Activated CD4-positive, alpha-beta T cell treated with anti-CD3 and anti-CD28 coated beads for 4 hours (primary cell): ENCODE measurements at places on chromosomes 16 and 17.
A peak's percentile ranks its signal among the peaks of the same experiment; 100 is the strongest.

DNA sequence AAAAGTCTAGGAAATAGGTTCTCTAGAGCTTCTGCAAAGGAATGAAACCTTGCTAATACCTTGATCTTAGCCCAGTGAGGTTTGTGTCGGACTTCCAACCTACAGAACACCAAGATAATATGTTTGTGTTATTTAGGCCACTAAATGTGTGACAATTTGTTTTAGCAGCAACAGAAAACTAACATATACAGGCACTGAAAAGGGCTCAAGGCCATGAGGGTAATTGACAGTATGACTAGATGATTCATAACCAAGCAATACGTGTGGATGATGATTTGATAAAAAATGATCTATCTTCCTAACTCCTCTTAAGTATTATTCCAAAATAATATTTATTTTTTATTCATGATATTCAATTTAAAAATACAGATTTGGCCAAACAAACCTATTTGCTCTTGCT is 27.7 kb upstream of the MED13 start:
- no peak for DNase-seq

GRCh38 chr16:59759296-59759695 is 1025.2 kb upstream of the GOT2 start:
- DNase-seq: no peak

GRCh38 chr17:13420878-13421277 is 180.9 kb downstream of the HS3ST3A1 start:
- DNase-seq: no peak

DNA sequence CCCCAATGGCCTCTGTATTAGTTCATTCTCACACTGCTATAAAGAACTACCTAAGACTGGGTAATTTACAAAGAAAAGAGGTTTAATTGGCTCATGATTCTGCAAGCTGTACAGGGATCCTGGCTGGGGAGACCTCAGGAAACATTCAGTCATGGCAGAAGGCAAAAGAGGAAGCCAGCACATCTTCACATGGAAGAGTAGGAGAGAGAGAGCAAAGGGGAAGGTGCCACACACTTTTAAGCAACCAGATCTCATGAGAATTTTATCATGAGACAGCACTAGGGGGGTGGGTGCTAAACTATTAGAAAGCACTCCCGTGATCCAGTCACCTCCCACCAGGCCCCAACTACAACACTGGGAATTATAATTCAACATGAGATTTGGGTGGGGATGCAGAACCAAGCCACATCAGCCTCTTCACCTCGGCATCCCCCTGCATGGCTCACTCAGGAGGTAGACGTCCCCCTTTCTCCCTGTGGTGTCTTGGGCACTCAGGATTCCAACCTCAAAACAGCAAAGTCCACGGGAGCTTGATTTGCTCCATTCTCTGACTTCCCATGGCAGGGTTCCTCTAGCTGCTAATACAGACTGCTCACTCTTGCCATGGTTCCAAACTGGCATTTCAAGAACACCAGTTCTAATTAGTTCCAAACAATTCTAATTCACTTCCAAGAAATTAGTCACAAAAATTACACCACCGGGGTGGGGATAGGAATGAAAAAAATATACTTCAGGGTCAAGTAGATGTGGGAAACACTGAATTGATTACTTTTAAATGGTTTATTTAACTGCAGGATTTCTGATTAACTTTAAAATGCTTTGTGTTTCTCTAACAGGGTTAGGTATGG is 203.8 kb upstream of the HSBP1 start:
- DNase-seq: no peak

DNA sequence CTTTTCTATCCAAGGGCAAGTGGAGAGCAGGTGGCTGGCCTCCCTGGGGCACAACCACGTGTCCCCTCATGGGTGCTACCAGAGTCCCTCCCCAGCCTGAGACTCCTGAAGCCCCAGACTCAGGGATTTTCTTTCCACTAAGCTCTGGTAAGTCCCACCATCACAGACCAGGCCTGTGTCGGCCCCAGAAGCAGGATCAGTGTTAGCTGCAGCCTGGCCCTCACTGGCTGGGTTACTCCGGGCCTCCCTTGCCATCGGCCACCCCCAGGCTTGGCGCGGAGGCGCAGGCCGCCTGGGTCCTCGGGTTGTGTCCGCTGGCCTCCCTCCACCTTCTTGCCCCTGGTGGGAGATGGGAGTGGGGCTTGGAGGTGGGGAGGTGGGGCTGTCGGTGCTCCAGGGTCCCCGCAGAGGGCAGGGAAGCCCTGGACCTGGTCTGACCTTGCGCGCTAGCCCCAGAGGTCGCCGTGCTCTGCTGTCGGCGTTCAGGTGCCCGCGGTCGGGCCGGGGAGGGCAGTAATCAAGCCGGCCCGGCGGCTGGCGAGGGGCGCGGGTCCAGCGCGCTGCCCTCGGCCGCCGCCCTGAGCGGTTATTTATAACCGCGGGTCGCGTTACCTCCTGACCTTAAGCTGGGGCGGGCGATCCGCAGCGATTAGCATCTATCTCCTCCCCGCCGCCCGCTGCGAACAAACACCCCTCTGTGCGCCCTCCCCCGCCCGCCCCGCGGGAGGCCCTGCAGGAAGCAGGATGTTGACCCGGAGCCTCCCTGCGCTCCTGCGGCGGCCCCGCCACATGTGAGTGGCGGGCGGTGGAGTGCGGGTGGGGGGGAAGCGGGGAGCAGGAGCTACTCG is 78.1 kb upstream of the TOB1 start:
- DNase-seq: peak; percentile 70

DNA sequence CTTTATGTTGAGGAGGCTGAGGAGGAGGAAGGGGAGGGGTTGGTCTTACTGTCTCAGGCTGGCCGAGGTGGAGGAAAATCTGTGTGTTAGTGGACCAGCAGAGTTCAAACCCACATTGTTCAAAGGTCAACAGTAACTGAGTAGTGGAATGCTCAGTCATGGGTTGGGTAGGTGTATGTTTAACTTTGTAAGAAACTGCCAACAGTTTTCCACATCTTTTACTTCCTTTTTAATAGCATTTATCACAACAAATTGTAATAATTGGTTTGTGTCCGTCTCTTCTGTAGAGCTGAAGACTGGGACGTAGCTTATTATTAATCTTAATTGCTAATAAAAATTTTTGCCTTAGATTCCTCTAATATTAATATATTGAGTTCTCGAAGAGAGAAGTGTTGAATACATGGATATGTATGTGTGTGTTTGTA is 5.3 kb downstream of the ATP6V0A1 start:
- no peak for DNase-seq

DNA sequence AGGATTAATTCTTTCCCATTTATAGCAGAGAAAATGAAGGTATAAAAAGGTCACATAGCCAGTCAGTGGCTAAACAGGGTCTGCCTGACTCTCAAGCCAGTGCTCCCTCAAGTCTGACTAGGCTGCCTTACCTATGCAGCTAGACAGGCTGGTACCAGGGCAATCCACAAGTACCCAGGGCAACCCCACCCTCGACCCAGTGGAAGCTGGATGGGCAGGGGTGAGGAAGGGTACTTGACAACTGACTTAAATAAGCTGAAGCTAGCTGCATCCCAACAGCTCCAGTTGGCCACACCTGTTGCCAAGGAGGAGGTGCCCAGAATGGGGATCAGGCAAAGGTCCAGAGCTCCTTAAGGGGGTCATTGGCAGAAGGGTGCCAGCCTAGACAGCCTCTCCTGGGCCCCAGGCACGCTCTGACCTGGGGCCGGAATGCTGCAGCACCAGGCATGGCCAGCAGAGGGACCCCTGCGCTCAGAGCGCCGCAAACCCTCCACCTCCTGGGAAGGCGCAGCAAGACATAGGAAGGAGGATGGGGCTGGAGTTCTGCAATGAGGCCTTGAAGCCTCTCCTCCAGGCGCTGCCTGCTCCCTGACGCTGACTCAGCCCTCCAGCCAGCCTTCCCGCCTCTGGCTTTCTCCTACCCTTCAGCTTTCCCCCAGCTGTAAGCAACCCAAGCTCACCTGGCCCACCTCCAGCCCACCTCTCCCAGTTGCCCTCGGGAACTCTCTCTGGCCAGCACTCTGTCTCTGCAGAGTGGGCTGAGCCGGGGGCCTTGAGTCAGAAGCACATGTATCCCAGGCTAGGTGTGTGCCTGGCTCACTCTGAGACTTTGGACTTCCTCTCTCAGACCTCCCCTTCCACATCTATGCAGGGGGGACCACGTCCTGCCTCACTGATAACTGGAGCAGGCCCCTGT is 28.8 kb downstream of the MPP2 start:
- peak; percentile 65 for DNase-seq

- no peak for DNase-seq
Observed at GRCh38 chr16:29993191-29993902, 2.1 kb downstream of the HIRIP3 start.
